ENCODE measurements at places on chromosomes 2 and 18.

DNA sequence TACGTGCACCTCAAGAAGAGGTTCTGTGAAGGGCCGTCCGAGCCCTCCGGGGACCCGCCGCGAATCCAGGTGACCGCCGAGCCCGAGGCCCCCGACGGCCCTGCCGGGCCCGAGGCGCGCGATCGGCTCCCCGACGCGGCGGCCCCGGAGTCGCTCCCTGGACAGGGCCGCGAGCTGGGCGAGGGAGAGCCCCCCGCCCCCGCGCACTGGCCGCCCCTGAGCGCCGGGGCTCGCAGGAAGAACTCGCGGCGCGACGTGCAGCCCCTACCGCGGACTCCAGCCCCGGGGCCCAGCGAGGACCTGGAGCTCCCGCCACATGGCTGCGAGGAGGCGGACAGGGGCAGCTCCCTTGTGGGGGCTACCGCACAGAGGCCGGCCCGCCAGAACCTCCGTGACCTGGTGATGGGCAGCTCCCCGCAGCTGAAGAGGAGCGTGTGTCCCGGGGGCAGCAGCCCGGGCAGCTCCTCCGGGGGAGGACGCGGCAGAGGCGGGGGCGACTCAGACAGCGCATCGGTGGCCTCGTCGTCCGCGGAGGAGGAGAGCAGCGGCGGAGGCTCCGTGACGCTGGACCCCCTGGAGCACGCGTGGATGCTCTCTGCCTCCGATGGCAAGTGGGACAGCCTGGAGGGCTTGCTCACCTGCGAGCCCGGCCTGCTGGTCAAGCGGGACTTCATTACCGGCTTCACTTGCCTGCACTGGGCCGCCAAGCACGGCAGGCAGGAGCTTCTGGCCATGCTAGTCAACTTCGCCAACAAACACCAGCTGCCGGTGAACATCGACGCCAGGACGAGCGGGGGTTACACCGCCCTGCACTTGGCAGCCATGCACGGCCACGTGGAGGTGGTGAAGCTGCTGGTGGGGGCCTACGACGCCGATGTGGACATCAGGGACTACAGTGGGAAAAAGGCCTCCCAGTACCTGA is 812 bp downstream of the SOWAHC start:
- H3K27ac ChIP-seq, result peak overlapping the region; percentile 96
- H3K4me3 ChIP-seq, result peak overlapping the region; percentile 83
- no peaks in the 10 kb centered on the region for H3K27me3 ChIP-seq
- H3K36me3 ChIP-seq, result no peaks in the 10 kb centered on the region
- DNase-seq, result peak; percentile 11
- peaks cover 9% of the 10 kb centered on the region for H3K4me1 ChIP-seq

DNA sequence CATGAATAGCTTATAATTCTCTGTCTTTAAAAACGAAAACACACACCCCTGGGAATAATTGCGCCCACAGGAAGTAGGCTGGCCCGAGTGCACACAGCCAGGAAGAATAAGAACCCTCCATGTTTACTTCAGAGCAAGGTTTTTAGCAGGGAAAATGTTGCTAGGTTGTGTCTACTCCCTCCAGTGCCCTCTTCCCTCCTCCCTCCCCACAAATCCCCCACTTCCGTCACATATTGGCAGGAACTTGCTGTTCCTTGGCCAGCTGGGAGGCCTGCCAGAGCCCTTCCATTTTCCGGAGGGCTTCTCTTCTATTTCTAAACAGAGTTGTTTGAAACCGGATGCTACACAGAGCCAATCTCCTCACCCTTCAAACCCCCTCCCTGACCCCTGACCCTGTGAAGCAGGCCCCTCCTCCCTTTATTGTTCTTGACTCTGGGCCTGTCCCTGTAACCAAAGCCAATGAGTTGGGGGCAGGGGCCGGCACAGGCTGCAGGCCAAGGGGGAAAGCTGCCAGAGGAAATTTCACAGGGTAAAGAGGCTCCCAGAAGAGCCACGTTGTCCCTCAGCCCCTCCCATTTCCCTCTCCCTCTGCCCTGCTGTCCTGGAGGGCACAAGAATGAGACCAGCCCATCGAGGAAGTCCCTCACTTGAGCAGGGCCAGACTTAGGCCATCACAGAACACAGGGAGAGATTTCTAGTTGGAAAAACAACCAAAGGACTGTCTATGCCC is 49.8 kb upstream of the LGALSL start:
- peaks cover 21% of the 10 kb centered on the region for H3K4me1 ChIP-seq
- H3K27me3 ChIP-seq, result no peaks in the 10 kb centered on the region
- H3K4me3 ChIP-seq, result no peak overlapping the region
- DNase-seq, result peak; percentile 84
- H3K36me3 ChIP-seq, result no peaks in the 10 kb centered on the region

- H3K27ac ChIP-seq, result peak within 1 kb of the TSS; percentile 96
- H3K4me1 ChIP-seq, result peaks cover 23% of the 10 kb centered on the region
- DNase-seq, result peak; percentile 99
- no peaks in the 10 kb centered on the region for H3K27me3 ChIP-seq
- H3K36me3 ChIP-seq, result no peaks in the 10 kb centered on the region
- H3K4me3 ChIP-seq, result peak within 1 kb of the TSS; percentile 80
Observed at GRCh38 chr2:165793779-165794535, at the start of gene GALNT3. Gene GALNT3 (minus strand): TSS chr2:165794247. CDS start chr2:165770700, 23,547 bp downstream.

DNA sequence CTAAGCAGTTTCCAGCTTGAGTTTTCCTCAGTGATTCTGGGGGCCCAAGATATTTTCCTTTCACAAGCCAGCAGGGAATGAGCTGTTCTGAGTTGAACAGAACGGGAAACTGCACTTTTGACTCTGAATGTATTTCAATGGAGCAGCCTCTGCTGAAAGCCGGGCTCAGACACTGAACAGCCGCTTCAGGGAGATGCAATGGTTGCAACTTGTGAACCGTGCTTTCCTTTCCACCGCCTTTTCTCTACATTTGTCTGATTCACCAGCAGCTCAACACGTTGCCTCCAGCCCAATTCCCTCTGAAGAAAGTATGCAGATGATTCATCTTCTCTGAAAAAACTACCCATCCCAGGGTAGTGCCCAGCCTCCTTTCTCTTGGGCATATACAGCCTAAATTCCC is 119.3 kb upstream of the PKDCC start:
- H3K27ac ChIP-seq, result no peak overlapping the region
- no peaks in the 10 kb centered on the region for H3K36me3 ChIP-seq

DNA sequence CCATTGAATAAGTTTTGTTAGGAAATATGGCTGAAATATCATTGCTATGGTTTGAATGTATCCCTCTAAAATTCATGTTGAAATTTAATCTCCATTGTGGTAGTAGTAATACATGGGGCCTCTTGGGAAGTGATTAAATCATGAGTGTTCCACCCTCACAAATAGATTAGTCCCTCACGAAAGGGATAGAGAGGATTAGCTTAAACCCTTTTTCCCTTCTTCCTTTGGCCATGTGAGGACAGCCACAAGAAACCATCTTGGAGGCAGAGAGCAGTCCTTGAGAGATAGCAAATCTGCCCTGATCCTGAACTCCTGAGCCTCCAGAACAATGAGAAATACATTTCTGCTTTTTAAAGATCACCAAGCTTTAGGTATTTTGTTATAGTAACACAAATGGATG is 274.2 kb downstream of the CDH19 start:
- H3K4me1 ChIP-seq, result no peaks in the 10 kb centered on the region
- no peak overlapping the region for H3K4me3 ChIP-seq
- DNase-seq, result no peak
- H3K27ac ChIP-seq, result no peak overlapping the region

- no peak overlapping the region for H3K27ac ChIP-seq
- H3K4me3 ChIP-seq, result no peak overlapping the region
- no peaks in the 10 kb centered on the region for H3K4me1 ChIP-seq
- no peaks in the 10 kb centered on the region for H3K27me3 ChIP-seq
- no peak for DNase-seq
- H3K36me3 ChIP-seq, result no peaks in the 10 kb centered on the region
Observed at GRCh38 chr18:28735731-28736130, 558.8 kb upstream of the CDH2 start.

- H3K27ac ChIP-seq, result no peak overlapping the region
- no peak for DNase-seq
- H3K27me3 ChIP-seq, result no peaks in the 10 kb centered on the region
Observed at GRCh38 chr2:135998879-135999278, 13.5 kb upstream of the DARS1 start.

DNA sequence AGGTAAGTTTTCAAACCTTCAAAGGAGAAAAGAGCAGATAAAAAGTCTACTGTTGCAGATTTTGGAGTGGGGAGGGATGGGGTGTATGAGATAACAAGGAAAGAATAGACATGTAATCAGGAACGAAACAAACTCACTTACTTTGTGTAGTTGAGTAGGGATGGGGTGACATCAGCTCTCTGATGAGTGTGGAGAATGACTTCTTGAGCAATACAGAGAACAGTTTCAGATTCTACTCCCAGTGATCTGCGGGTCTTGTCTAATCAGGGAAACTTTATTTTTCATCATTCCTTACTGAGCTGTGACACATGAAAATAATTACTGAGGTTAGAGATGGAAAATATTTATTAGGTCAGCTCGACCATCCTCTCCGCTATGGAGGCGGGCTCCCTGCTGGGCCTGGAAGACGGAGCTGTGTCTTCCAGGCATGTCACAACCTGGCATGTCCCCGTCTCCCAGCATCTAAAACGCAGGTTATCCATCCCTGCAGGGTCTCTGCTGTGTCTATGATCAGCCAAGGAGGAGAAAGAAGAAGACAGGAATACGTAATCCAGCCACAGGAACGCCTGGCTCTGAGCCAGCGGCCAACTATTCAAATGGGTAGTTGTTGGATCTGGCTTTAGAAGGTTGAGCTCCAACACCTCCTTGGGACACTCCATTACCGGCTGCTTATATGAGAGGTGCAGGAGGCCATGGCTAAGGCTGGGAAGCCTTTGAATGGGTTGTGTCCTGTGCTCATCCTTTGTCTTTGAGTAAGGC is 99.0 kb upstream of the SATB2 start:
- H3K27me3 ChIP-seq, result no peaks in the 10 kb centered on the region

GRCh38 chr2:20976527-20976926 is 67.3 kb downstream of the APOB start:
- DNase-seq, result no peak
- H3K27me3 ChIP-seq, result no peaks in the 10 kb centered on the region
- no peak overlapping the region for H3K27ac ChIP-seq
- no peak overlapping the region for H3K4me3 ChIP-seq

All from pancreas (tissue), 10 donors.